ENCODE measurements at places on chromosomes 2 and 18. TPM values are rescaled to one million over a fixed set of nuclear protein-coding genes. Genes with fewer than 3 reads are reported as not detected.
A peak's percentile ranks its signal among the peaks of the same experiment; 100 is the strongest.

BCL11A gene
- polyA plus RNA-seq, result 2.4 TPM

DNA sequence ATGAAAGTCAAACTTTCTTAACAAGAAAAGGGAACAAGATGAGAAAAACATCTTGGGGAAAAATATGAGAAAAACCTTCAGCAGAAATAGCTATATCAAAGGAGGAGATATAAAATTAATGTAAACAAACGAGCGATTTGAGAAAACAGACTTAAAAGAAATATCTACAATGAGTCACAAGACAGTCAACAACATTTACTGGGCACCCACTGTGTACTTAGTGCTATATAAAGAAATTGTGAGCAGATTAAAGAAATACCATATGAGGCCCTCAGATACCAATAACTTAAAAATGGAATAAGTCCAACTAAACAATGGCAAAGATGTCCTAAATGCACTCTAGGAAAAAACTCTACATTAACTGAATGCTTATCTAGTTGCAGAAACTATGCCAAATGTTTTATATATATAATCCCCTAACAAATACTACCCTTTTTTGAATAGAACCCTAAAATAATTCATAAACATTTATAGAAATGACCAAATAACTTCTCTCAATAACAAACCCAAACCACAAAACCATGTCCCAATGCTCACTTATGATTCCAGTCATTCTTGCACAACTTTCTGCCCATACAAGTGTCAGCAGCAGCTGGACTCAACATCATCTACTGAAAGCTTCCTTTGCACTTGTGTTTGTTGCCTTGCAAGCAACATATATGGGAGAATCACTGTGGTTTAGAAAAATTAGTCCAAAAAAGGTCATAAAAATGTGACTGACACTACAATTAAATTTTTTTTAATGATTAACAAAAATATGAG lies 83.5 kb downstream of the COBLL1 start:
- DNase-seq, result no peak
- H3K4me3 ChIP-seq, result no peak overlapping the region
- no peaks in the 10 kb centered on the region for H3K4me1 ChIP-seq
- no peaks in the 10 kb centered on the region for H3K27me3 ChIP-seq

GRCh38 chr2:216633616-216634369 lies 573 bp downstream of the IGFBP2 start:
- DNase-seq, result peak; percentile 79
- H3K27me3 ChIP-seq, result no peaks in the 10 kb centered on the region
- H3K4me1 ChIP-seq, result peaks cover 13% of the 10 kb centered on the region
- H3K4me3 ChIP-seq, result peak overlapping the region; percentile 86
- H3K27ac ChIP-seq, result peak overlapping the region; percentile 67

- H3K27ac ChIP-seq, result no peak overlapping the region
- H3K4me3 ChIP-seq, result no peak overlapping the region
- no peaks in the 10 kb centered on the region for H3K36me3 ChIP-seq
These were observed 241.4 kb downstream of the CDH20 start for GRCh38 chr18:61574665-61575064.

DNA sequence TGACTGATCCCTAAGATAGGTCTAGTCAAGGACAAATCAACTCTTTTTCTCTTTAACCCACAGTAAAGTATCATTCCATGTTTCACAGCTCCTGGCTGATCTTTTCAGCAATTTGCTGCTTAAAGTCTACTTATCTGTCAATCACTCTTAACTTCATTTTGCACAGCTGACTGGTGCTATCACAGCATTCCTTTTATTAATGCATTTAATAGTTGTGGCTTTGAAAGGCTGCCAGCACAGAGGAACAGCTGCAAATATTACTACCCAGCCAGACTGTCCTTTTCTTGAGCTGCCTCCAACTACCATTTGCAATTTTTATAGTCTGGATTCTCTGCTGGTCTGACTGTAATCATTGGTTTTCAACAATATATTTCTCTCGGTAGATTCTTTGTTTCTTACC lies 303.5 kb downstream of the STK39 start:
- H3K27me3 ChIP-seq, result no peaks in the 10 kb centered on the region
- DNase-seq, result no peak
- H3K4me3 ChIP-seq, result no peak overlapping the region
- no peaks in the 10 kb centered on the region for H3K36me3 ChIP-seq
- no peaks in the 10 kb centered on the region for H3K4me1 ChIP-seq
- H3K27ac ChIP-seq, result no peak overlapping the region

NEB gene
- 0.05 TPM for polyA plus RNA-seq
